Stimulated activated CD8-positive, alpha-beta memory T cell treated with anti-CD3 and anti-CD28 coated beads, Interleukin-15, amount 100 ng/mL, for 4 hours (primary cell): ENCODE measurements at places on chromosomes 2 and 18.

DNA sequence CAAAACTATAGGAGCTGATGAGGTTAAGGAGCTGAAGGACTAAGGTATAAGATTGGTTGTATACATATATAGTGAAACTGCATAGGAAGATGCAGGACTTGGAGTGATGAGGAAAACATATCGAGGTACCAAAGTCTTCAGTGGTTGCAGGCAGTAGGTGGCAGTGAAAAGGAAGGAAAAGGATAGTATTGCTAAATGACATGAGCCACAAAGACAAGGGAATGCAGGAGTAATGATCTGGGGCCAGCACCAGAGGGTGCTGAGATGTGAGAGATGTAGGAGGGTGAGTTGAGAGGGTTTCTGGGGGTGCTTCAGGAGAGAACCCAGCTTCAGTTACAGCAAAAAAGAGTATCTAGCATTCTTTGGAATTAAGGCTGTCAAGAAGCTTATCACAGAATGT lies 172.2 kb upstream of the MYO3B start:
- no peak for DNase-seq

GRCh38 chr18:8608795-8609658 lies at the start of gene RAB12:
RAB12 (plus strand) TSS chr18:8609437; CDS start chr18:8609440, 3 bp downstream.
- DNase-seq: peak; percentile 78

DNA sequence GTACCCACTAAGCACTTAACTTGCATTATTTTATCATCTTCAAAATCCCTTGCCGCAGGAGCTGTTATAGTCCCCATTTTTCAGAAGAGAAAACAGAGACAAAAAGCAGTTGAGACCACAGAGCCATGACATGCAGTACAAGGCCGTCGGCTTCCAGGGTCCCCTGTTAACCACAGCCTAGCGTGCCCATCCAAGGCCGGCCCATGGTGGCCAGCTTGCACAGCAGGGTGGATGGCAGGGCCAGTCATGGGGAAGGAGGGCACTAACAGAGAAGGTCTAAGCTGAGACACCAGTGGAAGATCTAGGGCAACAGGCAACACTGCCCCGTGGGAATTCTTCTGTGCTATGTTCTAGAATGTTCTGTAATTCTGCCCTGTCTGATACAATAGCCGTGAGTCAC lies 192.6 kb upstream of the ID2 start:
- no peak for DNase-seq

DNA sequence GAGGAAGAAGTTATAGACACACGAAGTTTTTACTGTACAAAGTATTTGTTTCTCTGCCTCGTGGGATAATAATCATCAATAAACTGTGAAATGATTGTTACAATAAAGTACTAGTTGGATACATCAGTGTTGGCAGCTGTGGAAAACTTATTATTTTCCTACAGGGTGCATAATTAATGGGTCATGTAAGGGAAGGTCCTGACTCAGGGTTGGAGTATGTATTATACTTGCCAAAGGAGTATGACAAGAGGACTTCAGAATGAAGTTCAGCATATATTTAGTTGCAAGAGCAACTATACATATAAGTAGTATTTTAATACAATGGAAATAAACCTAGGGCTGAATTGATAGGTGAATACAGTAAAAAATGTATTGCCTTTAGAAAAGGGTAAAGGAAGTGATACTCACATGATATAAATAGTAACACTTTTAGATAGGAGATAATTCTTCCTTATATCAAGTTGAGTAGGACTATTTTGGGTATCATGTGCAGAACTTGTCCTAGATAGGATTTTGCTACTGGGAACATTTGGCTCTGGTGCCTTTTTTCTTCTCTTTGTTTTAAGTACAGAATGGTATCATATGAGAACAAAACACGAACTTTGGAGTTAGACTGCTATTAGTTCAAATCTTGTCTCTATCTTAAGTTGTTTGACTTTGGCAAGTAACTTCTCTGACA lies 79.1 kb downstream of the PLCL1 start:
- DNase-seq: no peak

GRCh38 chr2:96539215-96539920 lies 2.8 kb downstream of the ARID5A start:
- no peak for DNase-seq

DNA sequence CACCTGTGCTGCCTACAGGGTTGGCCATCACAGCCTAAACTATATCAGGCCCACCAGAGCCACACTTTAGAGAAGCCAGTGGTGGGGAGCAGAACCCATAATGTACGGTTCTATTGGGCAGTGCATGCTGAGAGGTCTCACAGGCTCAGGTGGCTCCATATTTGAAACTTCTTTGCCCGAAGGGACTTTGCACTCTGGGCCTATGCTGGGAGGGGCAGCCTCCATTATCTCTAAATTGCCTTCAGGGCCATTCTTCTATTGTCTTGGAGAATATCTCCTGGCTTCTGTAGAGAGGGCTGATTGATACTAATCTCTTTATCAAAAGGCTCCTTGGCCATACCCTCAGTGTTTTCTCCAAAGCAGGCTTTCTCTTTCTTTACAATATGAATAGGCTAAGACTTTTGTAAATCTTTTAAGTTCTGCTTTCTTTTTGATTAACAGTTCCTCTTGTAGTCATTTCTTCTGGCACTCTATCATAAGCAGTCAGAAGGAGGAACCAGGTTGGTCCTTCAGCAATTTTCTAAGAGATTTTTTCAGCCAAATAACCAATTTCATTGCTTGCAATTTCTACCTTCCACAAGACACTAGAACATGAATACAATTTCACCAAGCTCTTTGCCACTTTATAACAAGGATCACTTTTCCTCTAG lies 44.5 kb downstream of the RPE start:
- no peak for DNase-seq

DNA sequence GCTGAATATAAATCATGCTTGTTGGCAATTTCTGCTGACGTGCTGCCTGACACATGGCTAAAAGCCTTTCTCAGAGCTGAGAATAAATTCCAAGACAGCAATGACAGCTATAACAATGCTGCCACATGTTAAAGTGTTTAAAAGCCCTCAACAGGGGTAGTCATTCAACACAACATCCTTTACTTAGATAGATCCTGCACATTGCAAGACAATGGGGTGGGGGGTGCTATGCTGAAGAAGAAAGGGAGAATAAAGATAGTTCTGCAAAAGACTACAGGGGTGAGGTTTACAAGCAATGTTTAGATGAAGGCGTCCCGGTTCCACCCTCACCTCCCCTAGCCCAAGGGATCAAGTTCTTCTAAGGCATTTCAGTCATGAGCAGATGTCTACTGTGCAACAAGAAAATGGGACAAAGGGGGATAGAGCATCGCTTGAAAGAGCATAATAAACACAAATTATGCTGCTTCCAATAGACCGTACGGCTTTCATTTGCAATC lies 291.0 kb upstream of the ACVR2A start:
- DNase-seq: no peak

GRCh38 chr2:67476809-67477790 lies 80.0 kb downstream of the ETAA1 start:
- DNase-seq: no peak

- DNase-seq: no peak
Measured at GRCh38 chr2:60735496-60736250, 20.4 kb upstream of the PAPOLG start.

DNA sequence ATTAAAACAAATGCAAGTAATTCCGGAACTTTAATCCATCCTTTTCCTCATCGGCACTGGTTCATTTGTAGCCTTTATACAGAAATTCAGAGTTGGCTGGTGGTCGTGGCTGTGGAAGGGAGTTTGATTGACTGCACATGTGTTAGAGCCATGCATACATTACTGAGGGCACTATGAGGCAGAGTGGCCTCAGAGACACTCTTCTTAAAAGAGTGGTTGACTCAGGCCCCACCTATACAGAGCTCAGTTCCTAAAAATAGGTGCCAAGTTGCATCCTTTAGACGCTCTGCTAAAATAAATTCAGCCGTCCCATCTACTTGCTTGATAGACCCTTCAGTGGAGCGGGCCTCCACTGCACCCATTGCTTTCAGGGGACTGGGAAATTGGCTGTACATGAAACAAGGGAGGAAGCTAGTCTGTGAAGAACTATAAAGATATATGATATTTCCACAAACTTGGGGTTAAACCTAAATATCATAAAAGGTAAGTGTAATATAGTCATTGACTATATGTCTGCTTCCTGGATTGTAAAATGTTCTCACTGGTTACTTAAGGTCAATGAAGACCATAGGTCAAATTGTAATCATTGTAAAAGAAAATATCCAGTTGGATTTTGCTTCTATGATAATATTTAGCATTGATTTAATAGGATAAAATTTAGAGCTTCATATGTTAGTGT lies 298.9 kb downstream of the XIRP2 start:
- no peak for DNase-seq

DNA sequence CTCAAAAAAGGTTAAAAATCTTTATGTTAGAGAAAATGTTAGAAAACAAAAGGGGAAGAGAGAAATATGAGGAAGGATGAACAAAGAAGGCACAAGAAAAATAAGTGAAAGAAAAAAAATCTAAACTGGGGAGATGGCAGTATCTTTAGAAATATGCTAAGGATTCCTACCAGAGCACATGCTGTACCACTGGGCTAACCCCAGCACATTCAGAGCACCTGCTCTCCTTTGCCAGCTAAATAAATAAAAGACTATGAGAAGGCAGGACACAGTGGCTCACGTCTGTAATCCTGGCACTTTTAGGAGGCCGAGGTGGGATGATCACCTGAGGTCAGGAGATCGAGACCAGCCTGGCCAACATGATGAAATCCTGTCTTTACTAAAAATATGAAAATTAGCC lies 92.2 kb upstream of the CDKL4 start:
- DNase-seq: no peak

DNA sequence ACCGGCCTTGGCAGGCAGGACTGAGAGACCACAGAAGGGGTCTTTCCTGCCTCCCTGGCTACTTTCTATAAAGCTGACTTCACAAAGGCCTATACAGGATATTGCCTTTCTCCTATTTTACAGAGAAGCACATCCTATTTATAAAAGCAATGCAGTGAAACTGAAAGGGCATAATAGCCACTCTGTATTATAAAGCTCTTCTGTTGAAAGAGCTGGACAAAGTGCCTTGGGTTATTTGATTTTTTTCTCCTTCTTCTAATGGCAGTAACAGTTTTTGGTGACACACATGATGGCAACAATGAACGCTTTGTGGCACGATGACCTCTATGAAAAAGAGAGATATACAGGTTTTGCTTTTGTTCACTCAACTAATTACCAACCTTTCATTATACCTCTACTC lies 281.1 kb downstream of the ZNF516 start:
- no peak for DNase-seq

DNA sequence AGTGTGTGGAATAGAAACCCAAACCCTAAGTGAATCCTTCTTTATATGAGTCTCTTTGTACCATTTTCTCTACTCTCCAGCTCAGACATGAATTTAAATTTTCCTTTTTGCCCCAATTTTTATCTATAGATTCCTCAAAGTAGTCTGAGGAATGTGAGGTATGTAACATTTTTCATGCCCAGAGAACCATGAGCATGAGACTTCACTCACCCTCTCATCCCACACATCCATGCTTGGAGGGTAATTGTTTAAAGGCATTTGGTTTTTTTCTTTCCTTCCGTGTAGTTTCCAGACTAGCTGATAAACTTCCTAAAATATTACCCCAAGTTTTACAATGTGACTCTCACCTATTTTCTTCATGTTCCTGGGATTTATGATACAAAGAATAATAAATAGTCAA lies 2056.8 kb upstream of the CELF4 start:
- DNase-seq: no peak

DNA sequence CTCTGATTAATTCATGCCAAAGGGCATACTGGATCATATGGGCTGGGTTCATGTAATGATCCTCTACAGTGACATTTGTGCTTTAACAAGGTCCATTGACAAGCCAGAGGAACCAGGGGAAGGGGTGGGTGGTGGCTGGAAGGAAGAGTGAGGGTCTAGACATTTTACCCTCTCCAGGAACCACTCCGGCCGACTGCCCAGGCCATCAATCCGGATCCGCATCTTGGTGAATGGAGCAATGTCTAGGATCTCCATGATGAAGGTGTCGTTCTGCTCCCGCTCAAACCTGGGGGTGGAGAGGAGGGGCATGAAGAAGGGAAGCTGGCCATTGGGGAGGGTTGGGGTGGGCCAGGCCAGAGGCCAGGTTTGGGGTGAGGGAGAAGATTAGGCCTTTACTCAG lies 147.5 kb downstream of the LOXHD1 start:
- no peak for DNase-seq

DNA sequence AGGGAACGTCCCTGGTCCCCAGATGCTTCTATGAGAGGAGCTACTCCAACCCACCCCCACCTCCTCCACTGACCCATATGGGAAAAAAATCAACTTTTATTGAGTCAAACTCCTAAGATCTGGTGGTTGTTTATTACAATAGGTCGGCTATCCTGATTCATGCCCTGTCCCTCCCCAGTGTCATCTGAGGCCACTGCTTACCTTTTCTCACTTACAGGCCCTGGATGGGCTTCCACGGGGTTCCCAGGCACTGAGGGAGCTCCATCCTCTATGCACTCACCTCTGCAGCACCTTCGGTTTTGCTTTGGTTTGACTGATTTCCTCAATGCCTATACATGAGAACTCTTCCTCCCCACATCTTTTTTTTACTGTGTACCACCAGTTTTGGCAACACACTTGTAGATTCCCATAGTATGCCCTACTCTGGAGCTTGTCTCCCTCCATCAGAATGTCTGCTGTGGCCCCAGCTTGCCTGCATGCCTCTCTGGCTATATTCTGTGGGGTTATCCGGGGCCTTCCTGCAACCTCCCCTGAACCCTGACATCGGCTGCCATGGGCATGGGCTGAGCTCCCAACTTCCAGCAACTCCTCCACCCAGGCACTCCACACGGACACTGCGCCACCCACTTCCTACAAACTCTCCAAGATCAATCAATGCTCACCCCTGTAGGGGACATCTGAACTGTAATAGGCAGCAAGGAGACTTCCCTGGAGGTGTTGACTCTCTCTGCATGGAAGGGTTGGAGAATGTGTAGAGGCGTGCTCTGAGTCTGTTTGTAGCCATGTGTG lies 236.1 kb downstream of the VAPA start:
- DNase-seq: no peak

- DNase-seq: no peak
Measured at GRCh38 chr2:11340717-11341116, 3.7 kb downstream of the ROCK2 start.

DNA sequence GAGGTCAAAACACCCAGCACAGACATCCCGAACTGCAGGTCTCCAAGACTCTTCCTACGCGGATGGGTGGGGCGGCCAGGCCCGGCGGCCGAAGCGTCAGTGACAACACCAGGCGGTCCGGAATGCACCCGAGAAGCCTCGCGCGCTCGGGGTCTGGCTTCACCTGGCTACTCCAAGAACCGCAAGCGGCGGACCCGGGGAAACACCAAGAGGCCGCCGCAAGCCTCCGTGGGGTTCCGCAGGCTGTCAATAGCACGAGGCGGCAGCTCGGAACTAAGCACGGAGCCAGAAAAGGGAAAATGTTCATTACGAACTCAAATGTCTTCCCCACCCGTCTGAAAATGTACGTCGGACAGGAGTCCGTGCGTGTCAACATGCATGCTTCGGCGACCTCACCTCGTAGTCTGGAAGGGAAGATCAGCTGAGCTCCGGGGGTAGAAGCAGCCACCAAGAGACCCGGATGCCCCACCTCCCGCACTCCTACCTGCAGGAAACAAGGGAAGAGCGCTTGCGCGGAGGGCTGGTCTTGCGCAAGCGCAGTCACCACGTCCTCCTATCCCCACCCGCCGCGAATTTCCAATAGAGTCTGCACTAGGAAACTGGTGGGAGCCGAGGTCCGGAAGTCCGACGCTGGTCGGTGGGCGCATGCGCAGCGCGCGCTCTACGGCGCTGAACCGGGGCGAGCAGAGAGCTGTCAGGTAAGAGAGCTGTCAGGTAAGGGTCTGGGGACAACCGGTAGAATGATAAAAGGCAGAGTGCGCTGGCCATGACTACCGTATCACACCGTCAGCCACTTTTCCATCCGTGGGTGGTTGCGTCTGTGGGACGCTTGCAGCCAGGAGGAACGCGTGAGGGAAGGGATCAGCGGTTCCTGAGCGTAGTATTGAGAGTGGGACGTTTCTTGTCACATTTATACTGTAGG lies at the start of the genes GPATCH11 and HEATR5B:
GPATCH11 (plus strand) TSS at position 646 of the 922 bp plus-strand sequence. CDS start 3,864 bp downstream, outside the sequence.
HEATR5B (minus strand) TSS at position 500 of the 922 bp plus-strand sequence. CDS start 958 bp downstream, outside the sequence.
- peak; percentile 85 for DNase-seq
